ENCODE measurements at places on chromosomes 16 and 17. TPM values are rescaled to one million over a fixed set of nuclear protein-coding genes. Genes with fewer than 3 reads are reported as not detected.

DNAAF8 gene
- total RNA-seq: 1.7 TPM

HCFC1R1 gene
- 13.0 TPM for total RNA-seq

ARHGAP44 gene
- total RNA-seq: 1.3 TPM

DNA sequence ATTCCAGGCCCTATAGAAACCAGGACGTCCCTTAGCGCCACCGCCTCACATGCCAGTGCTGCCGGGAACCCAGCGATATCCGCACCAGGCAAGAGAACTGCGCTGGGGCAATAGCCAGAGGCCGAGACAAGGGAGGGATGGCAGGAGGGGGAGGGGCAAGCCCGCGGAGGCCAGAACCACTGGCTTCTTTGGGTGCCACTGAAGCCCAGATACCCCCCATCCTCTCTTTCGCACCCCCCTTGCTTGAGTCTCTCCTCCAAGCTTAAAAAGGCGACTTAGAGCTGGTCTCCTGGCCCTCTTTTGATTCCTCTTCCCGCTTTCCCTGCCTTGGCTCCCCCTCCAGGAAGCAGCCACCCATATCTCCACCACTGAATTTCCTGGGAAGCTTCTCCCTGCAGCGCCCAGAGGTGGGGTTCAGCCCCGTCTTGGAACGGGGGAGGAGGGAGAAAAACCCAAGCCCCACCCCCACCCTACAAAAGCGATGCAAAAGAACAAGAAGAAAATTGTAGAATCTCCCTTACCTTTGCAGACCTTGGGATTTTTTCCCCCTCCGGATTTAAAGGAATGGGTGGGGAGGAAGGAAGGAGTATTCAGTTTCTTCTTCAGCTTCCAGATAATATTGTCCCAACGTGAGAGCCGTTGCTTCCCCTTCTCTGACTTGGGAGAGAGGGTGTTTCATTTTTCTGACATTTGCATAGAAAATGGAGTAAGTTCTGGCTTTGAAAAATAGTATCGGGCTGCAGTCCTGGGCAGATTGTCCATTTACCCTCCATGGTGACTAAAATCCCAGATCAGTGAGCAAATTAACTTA lies 622 bp downstream of the HOXB6 start:
- no peak for DNase-seq

GRCh38 chr17:77423589-77424451 lies 283.1 kb downstream of the SEC14L1 start:
- DNase-seq: peak; percentile 86

GRCh38 chr16:35744726-35745125 lies 2285.3 kb downstream of the TP53TG3F start:
- peak; percentile 73 for DNase-seq

GRCh38 chr16:66728117-66728787 lies 23.2 kb downstream of the DYNC1LI2 start:
- DNase-seq: peak; percentile 77

Measured in renal cortical epithelial cell (primary cell).